ENCODE measurements at places on chromosomes 7 and 10.

DNA sequence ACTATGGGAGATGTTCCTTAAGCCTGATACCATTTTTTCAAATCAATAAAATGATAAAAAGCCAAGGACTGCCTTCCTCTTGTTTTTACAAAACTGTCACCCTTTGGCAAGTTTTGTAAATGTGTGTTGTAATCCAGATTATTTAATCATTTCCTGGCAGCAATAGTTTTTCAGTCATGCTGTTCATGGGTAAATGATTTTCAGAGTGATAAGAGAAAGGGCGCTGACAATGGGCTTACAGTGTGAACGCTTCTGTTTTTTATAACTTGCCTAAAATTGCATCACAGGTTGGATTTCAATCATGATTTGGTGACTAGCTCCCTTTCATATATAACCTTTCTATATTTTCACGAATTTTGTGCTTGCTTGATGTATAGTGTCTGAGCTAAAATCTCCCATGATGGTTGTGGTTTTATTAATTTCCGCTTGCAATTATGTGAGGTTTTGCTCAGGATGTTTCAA lies 19.0 kb upstream of the DMBT1 start:
- DNase-seq, result no peak

GRCh38 chr7:77349141-77349540 lies 67.0 kb downstream of the GSAP start:
- no peak for DNase-seq

- DNase-seq, result no peak
Observed at GRCh38 chr7:100394077-100394476, 20.8 kb downstream of the PILRA start.

DNA sequence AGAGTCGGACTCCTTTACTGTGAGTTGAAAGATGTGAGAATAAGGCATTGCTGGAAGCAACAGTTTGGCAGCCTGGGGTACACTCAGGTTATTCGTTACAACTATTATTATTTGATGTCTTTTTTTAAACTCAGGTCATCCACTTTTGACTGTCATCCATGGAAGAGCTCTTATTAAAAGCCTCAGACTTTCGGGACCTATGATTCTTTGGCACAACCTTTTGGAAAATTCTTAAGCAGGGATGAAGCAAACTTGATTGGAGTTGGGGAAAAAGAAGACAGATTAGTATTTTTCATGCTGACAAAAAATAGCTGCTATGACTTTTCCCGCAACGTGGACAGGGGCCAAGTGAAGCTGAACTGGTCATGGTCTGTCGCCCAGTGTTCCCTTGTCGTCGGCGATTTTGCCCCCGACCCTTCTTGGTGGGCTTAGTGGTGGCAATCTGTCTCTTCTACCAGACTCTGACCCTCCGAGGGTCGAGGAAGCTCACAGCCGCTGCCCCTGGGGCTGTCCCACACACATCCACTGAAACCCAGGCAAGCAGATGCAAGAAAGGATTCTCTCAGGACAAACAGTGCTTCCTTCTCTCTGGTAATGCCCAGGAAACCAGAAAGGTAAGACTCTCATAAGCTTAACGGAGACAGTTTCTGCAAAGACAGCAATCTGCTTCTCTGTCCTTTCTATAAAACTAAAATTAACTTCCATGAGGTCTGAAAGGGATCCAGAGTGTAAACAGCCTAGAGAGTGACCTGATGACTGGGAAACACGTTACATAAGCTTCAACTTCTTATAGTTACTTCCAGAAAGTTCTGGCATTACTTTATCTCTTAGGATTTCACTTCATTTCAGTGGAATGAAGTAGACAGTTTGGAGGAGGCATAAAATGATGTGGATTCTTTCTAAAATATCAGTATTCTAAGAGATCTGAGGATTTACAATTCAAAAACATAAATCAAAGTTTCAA lies 1.0 kb downstream of the CPED1 start:
- DNase-seq, result peak; percentile 49

GRCh38 chr10:92849234-92849525 lies 860 bp downstream of the EXOC6 start:
- DNase-seq, result no peak

DNA sequence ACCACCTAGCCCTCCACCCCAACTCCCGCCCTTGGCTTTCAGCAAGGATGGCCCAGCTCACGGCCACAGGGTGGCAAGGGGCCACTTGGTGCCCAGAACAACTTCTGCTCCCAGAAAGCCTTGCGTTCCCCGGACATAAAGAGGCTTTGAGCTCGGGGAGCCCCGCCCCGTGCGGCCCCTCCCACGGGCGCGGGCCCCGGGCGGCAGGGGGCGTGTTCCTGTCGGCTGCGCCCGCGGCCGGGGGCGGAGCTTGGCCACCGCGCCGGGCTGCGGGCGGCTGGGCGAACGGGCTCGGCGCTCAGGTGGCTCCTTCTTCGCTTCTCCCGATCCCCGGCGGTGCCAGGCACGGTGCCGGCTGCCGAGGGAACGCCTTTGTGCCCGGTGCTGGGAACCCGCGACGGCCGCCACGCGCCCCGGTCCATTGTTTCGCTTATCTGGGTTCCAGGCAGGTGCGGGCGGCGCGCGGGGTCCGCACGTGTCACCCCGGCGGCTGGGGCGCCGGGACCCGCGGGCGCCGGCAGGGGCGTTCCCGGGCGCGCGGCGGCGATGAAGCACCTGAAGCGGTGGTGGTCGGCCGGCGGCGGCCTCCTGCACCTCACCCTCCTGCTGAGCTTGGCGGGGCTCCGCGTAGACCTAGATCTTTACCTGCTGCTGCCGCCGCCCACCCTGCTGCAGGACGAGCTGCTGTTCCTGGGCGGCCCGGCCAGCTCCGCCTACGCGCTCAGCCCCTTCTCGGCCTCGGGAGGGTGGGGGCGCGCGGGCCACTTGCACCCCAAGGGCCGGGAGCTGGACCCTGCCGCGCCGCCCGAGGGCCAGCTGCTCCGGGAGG lies at the start of gene NFE2L3:
Gene NFE2L3 (plus strand): TSS at position 246 of the 829 bp plus-strand sequence. CDS start 301 bp downstream, at position 547.
- DNase-seq, result peak; percentile 92
